ENCODE measurements at places on chromosomes 7 and 10.
A peak's percentile ranks its signal among the peaks of the same experiment; 100 is the strongest.

GRCh38 chr10:63542835-63543575, 21.8 kb downstream of the REEP3 start:
- DNase-seq, result no peak

DNA sequence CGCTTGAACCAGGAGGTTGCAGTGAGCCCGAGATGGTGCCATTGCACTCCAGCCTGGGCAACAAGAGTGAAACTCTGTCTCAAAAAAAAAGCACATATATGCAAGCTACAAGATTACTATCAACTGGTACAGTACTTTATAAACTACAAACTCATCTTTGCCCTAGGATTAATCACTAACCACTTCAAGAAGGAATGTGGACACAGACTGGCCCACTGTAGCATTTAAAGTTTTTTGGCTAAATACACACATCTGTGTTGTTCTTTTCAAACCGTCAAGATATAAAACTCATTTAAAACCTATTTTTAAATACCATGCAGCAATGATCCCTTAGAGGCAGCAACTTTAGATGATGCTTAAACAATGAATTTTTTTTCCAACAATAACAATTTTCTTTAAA, 205.4 kb downstream of the IMMP2L start:
- DNase-seq, result no peak

- DNase-seq, result no peak
Observed at GRCh38 chr7:37999673-38000072, 79.2 kb downstream of the EPDR1 start.

- DNase-seq, result no peak
Observed at GRCh38 chr10:53315709-53316108, 543.1 kb upstream of the MBL2 start.

GRCh38 chr7:151010037-151010306, 14.3 kb downstream of the ATG9B start:
- DNase-seq, result no peak

- no peak for DNase-seq
Observed at GRCh38 chr10:102504179-102504975, 605 bp downstream of the SUFU start.

DNA sequence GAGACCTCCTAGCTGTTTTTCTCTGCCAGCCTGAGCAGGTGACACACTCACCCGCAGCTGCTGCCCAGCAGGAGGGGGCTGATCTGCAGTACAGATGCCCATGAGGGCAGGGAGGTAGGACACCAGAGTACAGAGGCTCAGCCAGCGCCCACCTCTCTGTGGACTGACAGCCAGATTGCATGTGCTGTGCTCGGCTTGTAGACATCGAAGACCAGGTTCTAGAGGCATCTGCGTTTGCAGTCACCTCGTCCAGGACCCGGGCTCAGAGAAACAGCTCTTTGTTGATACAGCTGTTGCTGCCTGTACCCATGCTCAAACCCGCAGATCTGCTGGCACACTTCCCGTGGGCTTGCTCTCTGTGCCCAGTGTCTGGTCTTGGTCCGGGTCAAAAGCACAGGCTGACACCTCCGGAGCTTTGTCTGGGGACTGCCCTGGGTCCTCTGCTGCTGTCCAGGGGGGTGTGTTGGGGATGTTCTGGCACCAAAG, 224.7 kb downstream of the GLRX3 start:
- no peak for DNase-seq

DNA sequence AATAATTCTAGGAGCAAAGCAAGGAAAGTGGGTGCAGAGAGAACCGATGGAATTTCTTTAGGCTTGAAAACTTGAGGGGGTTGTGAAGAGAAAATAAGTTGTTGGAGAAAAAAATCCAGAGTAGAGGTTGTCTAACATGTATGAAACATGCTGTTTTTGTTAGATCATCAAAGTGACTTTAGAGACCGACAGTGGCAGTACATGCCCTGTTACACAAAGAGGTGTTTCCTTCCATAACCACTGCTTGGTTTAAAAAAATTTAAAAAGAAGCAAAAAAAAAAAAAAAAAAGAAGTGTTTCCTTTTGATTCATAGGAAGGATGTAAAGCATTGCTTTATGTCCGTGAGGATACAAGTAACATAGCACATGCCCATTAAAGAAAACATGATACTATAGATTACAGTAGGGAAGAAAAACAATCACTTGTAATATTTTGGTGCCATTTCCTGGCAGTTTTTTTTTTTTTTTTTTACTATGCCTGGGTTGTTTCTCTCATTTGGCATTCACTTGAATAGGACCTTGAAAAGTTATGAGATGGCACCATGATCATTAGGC, 6.1 kb downstream of the ENTPD1 start:
- DNase-seq, result no peak

- no peak for DNase-seq
Observed at GRCh38 chr7:101669307-101669706, 40.2 kb upstream of the MYL10 start.

DNA sequence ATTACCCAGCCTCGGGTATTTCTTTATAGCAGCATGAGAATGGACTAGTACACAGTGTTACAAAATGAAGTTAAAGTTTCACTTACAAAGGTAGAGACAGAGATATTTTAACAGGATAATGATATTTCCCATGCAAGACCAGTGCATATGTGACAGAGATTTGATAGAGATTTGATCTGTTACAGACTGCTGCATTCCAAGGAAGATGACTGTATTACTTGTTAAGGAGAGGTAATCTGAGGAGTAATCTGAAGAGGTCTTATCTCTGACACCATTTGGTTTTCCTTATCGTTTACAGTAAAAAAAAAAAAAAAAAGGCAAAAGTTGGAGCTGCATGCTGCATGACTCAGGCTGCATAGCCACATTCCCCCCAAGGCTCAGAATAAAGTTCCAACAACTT, 289.6 kb downstream of the POM121L12 start:
- no peak for DNase-seq

DNA sequence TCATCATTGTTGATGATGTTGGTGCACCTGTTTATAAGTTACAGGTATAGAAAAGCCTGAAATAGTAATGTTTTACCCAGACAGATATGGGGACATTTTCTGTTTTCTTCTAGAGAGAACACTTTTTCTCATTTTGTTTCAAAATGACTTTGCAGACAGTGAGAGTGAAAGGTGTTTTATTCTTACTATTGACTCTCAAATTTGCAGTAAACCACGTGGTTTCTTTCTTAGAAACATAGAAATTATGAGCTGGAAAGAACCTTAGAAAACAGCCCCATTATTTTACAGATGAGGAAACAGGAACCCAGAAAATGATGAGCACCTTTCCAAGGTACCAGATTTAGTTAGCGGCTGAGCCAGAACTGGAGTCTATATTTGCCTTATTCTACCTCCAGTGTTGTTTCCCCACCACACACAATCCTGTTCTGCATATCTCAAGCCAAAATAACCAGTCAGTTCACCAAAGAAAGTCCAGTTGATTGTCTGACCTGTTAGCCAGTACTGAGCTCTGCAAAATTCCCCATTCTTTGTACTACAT, 138.9 kb upstream of the AHR start:
- DNase-seq, result no peak

- DNase-seq, result no peak
Observed at GRCh38 chr7:74014931-74015330, 13.0 kb upstream of the ELN start.

DNA sequence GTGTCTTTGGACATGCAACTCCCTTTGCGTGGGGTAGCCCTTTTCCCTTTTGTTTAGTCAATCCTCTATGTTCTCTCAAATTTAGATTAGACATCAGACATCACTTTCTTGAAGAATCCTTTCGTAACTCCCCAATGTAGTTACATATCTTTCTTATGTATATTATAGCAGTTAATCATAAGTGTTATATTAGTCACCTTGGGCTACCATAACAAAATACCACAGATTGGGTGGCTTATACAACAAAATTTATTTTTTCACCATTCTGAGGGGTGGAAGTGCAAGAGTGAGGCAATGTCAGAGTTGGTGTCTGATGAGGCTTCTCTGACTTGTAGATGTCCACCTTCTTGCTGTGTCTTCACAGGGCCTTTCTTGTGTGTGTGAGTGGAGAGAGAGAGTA, 105.7 kb downstream of the PHTF2 start:
- no peak for DNase-seq

- DNase-seq, result no peak
Observed at GRCh38 chr7:133836666-133837065, 290.5 kb upstream of the LRGUK start.

DNA sequence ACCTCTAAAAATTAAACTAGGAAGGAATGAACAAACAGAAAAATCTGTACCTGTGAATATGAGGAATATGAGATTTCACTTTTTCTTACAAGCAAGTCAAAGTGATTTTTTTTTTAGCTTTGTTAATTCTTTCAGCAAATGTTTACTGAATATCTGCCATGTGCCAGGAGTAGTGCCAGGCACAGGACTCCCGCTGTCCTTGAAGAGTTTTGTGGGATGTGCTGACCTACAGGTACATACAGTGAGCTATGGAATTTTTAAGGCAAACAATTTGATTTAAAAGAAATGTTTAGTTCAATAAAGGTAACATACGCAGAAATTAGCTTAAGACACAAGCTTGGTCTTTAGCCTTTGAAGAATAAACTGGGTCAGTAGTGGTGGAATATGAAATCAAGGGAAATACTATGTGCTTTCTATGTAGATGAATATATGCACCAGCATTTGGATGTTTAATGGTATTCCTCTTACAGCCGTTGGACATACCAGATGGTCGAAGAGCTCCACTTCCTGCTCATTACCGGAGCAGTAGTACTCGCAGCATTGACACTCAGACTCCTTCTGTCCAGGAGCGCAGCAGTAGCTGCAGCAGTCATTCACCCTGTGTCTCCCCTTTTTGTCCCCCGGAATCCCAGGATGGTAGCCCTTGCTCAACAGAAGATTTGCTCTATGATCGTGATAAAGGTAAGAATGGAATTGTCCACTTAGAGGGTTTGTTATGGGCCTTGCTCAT, 102.0 kb downstream of the GLCCI1 start:
- DNase-seq, result no peak

- no peak for DNase-seq
Observed at GRCh38 chr7:148672041-148672440, 26.7 kb upstream of the CUL1 start.

GRCh38 chr7:118794419-118794818, 569.9 kb downstream of the ANKRD7 start:
- no peak for DNase-seq

DNA sequence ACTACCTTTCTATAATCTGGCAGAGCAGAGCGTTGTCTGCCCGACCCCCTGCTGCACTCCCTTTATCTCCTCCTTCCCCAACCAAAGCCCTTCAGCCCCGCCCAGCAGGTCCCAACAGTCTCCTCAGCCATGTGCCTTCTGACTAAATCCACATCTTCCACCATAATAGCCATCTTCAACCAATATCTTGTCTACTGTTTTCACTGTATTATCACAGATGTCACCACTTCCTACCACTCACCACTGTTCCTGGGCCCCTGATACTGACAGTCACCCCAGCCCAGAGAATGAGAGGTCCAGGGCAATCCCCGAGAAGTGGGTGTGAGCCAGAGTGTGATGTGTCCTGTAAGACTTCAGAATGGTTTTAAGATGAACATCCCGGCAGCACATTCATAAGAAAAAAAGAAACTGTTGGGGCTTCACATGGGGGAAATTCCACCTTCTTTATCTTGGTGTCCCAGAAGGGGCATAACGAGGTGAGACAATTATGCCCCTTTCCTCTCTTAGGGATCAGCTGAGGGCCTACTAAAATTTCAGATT, 25.3 kb downstream of the CCDC6 start:
- DNase-seq, result no peak

- DNase-seq, result no peak
Observed at GRCh38 chr10:62308101-62308500, 39.5 kb upstream of the RTKN2 start.

- DNase-seq, result no peak
Observed at GRCh38 chr7:155262031-155262430, 35.6 kb upstream of the INSIG1 start.

DNA sequence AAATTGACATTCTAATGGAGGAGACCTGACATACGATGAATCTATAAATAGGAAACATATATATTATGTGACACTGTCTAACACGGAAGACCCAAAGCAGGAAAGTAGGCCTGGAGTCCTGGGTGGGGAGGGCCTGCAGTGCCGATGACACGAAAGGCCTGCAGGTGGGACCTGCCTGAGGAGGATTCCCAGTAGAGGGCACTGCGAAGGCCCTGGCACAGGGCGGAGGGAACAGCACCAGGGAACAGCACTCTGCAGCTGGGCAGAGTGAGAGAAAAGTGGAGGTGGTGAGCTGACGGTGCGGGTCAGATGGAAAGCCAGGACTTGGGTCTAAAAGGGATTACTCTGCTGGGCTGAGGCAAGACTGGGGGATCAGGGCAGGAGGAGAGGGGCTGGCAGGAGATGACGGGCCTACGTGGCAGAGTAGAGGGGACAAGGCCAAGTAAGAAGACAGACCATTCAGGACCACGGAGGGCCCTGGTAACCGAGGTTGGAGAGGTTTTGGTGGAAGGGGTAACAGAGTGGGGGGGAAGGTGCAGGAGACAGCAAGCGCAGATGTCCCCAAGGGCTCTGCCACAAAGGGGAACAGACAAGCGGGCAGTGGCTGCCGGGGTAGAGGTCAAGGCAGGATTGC, 8.1 kb downstream of the ZNF746 start:
- DNase-seq, result no peak

DNA sequence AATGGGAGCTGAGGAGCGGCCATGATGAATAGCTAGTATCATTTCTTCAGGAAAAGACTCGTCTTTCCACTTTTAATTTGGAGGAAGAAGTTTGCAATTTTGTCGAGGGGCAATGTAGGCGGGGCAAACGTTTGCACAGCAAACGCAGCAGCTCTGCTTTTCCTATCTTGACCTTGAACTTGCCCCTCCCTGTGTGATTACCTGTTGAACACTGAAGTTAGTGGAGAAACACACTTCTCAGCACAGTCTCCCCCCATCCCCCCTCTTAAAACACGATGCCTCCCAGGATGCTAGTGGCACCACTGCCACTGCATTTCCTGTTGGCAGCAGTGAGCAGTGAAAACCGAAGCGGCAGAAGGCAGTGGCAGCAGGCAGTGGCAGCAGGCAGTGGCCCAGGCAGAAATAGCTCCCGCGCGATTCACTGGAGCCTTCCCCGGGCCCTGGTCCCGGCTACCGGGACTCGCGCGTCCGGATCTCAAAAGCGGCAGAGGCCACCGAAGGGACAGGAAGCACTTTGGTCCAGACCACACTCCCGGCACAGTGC, at the start of gene EPDR1:
EPDR1 (plus strand) TSS at position 336 of the 544 bp plus-strand sequence. CDS start 300 bp downstream, outside the sequence.
- DNase-seq, result peak; percentile 67

DNA sequence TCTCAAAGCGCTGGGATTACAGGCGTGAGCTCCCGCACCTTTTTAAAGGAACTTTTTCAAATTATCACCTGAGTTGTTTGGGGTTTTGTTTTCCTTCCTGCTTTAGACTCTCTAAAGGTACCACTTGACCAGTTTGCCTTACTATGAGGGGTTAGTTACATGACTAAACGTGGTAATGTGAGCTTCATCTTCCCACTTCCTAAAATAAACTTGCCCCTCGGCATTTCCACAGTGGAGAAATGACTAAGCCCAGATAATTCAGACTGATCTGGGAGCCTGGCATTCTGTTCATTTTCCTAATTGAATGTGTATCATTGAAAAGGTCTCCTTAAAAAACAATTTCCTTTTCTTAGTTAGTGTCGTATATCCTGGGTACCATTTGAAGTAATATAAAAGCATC, 163.4 kb downstream of the PLXDC2 start:
- DNase-seq, result no peak

GRCh38 chr7:37732253-37732652, 48.7 kb downstream of the GPR141 start:
- peak; percentile 26 for DNase-seq

GRCh38 chr10:112137154-112137987, 46.2 kb downstream of the GPAM start:
- DNase-seq, result peak; percentile 61
